ENCODE measurements at places on chromosomes 6 and 20.

- DNase-seq = no peak
Measured at GRCh38 chr20:47262365-47263013, 94.0 kb downstream of the ZMYND8 start.

DNA sequence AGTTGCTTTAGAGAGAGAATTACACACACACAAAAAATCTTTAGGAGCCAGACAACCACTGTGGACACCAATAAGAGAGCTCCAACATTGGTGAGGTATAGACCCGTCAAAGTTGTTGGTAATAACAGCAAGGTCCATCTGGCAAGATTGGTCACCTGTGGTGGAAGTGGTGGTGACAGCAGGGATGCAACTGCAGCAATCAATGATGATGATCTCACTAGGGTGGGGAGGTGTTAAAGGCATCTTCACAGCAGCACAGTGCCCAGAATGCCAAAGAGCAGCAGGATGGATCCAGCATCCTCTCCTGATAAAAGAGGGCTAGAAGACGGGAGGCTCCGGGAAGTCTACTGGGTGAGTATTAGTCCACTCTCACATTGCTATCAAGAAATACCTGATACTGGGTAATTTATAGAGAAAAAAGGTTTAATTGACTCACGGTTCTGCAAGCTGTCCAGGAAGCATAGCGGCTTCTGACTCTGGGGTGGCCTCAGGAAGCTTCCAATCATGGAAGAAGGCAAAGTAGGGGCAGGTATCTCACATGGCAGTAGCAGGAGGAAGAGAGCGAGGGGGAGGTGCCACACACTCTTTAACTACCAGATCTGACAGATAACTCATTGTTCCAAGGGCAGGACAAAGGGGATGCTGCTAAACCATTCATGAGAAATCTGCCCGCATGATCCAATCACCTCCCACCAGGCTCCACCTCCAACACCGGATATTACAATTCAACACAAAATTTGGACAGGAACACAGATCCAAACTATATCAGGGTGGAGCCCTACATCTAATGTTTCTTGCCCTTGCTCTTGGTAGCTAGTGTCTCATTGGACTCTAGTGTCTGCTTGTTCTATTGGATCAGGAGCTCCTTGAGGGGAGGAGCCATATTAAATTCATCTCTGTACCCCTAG lies 48.9 kb downstream of the KLHL31 start:
- DNase-seq = no peak

GRCh38 chr6:2893281-2893680 lies 9.8 kb downstream of the SERPINB9 start:
- DNase-seq = no peak

- DNase-seq = no peak
Measured at GRCh38 chr20:19966840-19967239, 50.3 kb upstream of the NAA20 start.

DNA sequence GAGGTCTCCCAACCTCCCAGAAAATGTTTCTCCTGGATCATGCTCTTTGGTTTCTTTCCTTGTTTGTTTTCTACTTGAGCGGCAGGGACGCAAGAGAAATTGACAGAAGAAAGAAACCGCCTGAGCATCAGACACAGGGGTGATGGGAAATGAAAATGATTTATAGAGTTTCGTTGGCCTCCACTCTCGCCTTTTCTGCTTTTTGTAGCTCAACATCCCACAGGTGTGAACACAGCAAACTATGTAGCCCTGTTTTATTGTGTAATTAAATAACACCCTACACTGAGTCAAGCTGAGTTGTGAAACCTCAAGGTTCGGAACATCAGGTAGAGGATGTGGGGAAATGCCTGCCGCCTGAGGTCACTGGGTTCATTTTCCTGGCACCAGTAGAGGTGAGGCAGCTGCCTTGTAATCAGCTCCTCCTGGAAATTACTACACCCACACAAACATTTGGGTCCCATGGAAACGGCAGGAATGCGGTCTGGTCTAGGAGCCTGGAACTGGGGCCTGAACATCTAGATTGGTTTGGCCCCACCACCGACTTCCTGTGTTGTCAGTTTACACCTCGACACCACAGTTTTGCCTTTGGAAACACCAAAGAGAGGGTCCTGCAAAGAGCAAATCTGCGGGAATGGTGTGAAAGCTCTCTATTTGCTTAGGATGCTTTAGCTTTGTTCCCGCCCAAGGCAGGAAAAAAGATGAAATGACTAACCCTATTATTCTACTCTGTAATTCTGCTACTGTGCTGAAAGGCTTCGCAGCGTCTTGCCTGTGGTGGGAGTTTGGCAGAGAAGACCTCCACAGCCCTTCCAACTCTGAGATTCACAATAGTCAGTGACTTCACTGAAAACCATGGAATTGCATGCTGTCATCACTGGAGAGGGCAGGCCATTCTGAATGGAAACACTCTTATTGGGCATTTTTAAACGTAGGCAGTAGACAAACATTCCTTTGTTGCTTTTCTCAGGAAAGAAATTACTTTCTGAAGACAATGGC lies 53.0 kb downstream of the ADAT2 start:
- DNase-seq = peak; percentile 86

GRCh38 chr6:163332575-163332974 lies 81.9 kb upstream of the QKI start:
- DNase-seq = no peak

DNA sequence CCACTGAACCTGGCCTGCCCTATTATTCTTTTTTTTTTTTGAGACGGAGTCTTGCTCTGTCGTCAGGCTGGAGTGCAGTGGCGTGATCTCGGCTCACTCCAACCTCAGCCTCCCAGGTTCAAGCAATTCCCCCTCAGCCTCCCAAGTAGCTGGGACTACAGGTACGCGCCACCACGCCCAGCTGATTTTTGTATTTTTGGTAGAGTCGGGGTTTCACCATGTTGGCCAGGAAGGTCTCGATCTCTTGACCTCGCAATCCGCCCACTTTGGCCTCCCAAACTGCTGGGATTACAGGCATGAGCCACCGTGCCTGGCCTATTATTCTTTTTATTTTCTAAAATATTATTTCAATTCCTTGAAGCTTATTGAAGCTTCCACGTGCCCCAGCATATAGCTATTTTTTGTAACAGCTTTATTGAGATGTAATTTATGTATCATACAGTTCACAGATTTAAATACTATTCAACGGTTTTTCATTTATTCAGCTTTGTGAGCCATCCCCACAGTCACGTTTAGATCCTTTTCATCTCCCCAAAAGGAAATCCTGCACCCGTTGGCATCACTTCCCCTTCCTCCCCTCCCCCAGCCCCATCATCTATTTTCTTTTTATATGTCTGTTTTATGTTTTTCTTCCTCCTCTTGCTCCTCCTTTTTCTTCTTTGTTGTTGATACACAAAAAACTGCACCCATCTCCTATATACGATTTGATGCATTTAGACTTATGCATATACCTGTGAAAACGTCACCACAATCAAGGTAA lies 13.5 kb upstream of the MDFI start:
- DNase-seq = no peak

- DNase-seq = no peak
Measured at GRCh38 chr20:39916236-39916765, 772.7 kb downstream of the MAFB start.

GRCh38 chr20:1472556-1473245 lies 6.1 kb upstream of the NSFL1C start:
- no peak for DNase-seq

GRCh38 chr20:61815176-61815575 lies 250.5 kb downstream of the TAF4 start:
- no peak for DNase-seq

DNA sequence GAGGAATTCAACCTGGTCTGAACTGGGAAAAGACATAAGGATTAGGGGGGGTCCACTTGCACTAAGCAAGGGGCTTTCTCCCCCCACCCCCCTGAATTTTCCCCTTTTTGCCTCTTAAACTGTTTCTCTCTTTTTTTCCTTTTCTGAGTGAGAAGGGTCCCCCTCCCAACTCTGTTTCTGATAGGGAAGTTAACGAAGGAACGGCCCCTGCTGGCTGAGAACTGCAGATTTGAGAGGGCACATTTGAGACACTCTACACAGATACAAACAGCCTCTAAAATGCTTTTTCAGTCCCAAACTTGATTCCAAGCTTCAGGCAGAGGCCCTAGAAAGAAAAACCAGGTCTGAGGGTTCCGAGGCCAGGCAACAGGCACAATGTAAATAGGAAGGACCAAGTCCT lies 91.7 kb downstream of the JARID2 start:
- DNase-seq = no peak

DNA sequence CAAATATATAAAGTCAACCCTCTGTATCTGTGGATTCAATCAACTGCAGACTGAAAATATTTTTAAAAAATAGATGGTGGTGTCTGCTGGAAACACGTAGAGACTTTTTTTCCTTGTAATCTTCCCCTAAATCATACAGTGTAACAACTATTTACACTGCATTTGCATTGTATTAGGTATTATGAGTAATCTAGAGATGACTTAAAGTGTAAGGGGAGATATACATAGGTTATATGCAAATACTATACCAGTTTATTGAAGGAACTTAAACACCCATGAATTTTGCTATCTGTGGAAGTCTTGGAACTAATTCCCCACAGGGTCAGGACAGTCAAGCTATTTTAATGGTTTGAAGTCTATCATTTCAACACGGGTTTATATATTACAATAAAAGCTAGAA lies 10.2 kb downstream of the HDAC2 start:
- DNase-seq = no peak

DNA sequence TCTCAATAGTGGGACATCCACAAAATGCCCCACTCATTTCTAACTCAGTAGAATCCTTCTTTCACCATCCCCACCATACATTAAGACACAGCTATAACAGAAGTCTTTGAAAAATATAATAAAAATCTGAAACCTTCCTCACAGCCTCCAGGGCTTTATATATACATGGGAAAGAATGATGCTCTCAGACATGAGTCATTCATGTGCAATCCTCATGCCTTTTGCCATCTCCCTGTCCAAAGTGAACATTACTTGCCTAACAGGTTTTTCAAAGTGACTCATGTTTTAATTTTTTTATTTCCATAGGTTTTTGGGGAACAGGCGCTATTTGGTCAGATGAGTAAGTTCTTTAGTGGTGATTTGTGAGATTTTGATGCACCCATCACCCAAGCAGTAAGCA lies 162.7 kb downstream of the RALGAPA2 start:
- no peak for DNase-seq

GRCh38 chr6:154706389-154706788 lies 26.8 kb upstream of the SCAF8 start:
- no peak for DNase-seq

DNA sequence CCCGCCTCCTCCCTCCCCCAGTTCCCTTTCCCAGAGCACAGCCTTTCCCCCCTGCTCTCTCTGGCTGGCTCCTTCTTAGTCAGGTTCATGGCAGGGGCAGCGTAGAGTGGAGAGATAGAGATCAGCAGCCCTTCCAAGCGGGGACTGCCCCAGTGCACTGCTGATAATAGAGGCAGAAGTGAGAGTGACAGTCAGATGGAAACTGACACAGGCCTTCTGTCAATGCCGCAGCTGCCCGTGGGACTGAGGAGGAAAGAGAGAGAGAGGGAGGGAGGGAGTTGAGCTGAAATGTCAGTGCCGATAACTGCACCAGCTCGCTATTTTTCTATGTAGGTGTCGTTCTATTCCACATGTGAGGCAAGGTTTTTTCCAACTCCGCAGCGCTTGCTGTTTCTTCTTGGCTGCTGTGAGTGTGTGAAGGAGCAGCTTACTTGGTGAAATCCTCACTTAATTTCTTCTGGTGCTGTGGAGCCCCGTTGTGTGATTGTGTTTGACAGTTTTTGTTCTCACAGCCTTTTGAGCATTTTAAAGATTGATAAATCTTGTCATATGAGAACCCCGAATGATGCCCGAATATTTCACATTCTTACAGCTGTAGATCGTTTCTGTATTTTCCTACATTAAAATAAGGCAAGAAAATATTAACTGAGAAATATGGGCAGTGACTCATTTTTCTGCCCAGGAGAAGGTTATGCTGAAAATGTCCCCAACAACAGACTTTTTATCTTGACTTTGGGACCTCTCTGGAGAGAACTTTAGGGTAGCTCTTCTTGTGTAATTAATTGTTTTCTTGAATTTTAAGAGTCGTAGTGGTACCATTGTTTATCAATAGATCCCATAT lies 386.4 kb upstream of the MMS22L start:
- no peak for DNase-seq

- no peak for DNase-seq
Measured at GRCh38 chr20:15265581-15266309, 928.3 kb upstream of the FLRT3 start.

- no peak for DNase-seq
Measured at GRCh38 chr6:46054516-46054915, 38.9 kb upstream of the CLIC5 start.

GRCh38 chr6:141290941-141291721 lies 841.6 kb upstream of the GJE1 start:
- DNase-seq = no peak

GRCh38 chr20:50192364-50193198 lies 2.0 kb downstream of the CEBPB start:
- DNase-seq = peak; percentile 92

DNA sequence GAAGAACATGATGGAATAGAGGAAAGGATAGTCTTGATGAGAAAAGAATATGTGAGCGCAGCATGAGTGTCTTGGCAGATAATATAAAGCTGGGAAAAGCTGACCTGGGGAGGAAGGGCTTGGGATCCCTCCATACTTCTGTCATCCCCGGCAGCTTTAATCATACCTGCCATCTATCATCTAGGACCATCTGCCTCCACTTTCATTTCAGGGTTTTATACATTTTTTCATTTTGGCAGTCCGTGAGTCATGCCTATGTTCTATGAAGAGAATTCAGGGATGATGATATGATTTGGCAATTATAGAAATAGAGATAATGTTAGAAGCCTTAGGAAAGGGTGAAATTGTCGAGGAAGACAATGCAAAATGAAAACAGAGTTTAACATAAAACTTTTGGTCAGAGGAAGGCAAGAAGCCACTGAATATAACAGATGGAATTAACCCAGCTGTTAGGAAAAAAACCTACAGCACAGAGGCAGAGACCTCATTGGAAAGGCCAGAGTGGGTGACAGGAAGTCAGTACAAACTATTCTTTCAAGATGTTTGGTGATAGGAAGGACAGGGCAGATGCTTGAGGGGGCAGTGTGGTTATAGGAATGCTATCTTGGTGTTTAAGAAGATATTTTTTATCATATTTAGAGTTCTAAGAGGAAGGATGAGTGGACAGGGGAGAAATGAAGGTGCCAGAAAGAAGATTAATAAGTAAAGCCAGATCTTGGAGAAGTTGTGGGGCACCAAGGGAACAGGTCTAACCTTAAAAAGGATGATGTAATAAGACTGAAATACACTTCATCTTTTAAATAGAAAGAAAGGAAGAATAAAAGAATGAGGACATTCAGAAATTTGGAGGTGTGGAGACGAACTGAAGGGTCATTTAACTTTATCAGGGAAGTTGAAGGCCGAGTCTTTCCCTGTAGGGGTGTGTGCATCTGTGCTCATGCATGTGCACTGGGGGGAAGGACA lies 37.8 kb downstream of the MARCKS start:
- no peak for DNase-seq

DNA sequence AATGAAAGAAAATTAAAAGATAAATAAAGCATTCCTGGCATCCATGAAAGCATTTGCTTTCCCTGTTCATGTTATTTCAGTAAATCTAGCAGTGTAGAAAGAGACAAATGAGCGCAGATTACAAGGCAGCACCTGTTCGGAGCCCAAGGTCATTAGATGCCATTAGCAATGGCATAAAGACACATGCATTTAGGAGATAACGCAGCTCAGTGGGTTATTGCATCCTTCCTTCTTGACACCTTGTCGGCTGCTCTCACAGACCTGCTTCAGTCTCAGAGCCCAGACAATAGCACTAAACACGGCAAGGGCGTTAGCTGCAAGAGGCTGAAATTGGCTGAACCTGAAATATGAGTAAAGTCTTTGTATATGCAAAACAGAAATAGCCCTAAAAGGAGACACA lies 140.3 kb downstream of the ATXN1 start:
- no peak for DNase-seq

GRCh38 chr20:53555081-53555480 lies 38.6 kb downstream of the ZNF217 start:
- DNase-seq = no peak
